ENCODE measurements at places on chromosomes 12 and 14.

DNA sequence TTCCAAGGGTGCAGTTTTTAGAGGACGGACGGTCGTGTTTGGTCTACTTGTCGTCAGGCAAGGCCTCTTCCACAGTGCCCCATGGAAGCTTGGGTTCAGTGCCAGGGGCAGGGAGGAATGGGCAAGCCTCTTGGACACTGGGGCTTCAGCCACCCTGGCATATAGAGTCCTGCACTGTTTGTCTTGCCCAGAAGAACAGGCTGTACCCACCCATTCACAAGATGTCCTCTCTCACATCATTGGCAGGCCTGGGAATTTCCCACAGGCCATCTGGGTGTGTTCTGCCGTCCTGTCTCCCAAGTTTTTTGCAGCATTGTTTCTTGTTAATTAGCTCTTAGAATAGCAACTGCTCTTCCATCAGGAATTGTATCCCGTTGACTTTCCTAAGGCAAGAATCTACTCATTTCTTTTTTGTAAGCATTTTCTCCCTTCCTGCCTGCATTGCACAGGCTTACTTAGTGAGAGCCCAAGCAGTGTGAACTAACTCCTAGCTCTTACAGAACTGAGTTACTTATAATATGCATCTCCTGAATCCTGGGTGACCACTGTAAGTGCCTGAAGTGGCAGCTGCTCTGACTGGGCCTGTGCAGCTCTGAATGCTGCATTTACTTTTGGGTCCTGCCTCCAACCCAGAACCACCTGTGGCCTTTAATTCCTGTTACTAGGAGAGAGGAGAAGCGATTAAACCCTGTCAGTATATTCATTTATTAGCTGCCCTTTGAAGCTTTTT is 149.4 kb upstream of the HIF1A start:
- no peak for DNase-seq

DNA sequence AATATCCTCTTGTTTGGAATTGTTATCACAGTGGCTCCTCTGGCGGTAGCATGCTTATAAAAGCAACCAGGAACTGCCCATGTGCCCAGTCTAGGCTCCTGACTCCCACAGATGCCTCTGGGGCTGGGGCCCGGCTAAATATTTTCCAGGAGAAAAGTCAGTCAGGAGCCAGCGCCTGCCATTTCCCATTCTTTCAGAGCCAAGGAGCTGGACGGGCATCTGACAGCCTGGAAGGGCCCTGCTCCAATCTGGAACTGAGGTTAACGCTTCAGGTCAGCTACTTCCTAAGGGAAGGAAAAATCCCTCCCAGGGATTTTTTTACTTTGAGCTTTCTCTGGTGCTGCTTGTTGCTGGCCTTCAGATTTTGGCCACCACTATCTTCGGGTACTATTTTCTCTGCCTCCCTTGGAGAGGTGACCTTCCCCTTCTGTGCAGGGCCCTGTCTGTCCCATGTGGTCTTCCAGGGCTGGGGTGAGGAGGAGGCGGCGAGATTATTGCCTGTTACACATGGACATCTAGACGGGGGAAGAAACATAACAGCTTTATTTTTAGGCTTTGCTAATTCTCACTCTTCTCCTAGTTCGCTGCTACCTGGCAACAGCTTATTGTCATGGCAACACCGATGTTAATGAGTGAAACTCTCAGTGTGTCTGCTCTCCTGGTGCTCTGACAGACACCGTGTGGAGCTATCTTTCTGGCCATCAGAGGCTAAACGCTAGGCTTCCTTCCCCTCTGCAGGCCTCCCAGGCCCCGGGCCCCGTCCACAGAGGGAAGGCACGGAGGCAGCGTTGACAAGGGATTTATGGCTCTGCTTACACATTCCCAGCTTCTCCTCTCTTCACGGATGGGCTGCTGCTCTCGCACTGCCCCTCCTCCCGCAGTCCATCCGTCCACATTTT is 160.4 kb downstream of the CACNA1C start:
- DNase-seq, result no peak

- no peak for DNase-seq
Measured at GRCh38 chr12:41920355-41920754, 224.3 kb downstream of the GXYLT1 start.

DNA sequence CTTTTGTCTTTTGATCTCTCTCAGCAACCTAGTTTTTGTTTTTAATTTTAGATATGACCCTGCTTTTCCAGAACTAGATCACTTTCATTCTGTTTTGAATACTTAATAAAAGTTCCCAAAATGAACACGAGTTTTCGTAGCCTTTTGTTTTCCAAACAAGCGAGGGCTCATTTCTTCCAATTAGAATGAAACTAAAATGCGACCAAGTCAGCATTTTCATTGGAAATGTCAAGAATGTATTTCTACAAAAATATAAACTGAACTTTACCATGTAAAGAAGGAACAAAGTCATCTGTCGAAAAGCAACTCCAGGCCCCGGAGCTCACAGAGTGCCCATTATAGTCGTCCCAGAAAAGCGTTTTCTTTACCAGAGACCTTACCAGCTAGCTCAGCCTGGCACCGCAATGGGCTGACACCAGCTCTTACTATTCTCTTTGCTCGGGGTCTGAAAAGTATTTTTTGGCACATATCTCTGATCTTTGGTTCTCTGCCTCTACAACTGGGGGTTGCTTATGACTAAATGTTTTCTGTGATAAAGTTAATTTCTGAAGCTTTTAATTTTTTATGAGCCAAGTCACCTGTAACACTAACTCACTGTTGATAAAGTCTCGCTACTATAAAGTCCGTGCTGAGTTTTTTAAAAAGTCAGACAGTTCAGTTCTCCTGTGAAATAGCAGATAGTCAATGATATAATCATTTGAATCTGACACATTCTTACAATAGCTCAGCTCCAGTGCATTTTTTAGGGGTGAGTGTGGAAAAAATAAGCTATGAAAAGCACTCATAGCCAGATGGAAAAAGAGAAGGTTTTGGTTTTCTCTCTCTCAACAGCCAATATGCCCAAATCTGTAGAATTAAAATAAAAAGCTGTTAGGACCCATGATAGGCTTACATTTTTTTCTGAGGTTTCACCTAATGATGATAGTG is 43.4 kb downstream of the SAMD4A start:
- no peak for DNase-seq

- peak; percentile 71 for DNase-seq
Measured at GRCh38 chr12:92145481-92145730, 240 bp downstream of the BTG1 start.

DNA sequence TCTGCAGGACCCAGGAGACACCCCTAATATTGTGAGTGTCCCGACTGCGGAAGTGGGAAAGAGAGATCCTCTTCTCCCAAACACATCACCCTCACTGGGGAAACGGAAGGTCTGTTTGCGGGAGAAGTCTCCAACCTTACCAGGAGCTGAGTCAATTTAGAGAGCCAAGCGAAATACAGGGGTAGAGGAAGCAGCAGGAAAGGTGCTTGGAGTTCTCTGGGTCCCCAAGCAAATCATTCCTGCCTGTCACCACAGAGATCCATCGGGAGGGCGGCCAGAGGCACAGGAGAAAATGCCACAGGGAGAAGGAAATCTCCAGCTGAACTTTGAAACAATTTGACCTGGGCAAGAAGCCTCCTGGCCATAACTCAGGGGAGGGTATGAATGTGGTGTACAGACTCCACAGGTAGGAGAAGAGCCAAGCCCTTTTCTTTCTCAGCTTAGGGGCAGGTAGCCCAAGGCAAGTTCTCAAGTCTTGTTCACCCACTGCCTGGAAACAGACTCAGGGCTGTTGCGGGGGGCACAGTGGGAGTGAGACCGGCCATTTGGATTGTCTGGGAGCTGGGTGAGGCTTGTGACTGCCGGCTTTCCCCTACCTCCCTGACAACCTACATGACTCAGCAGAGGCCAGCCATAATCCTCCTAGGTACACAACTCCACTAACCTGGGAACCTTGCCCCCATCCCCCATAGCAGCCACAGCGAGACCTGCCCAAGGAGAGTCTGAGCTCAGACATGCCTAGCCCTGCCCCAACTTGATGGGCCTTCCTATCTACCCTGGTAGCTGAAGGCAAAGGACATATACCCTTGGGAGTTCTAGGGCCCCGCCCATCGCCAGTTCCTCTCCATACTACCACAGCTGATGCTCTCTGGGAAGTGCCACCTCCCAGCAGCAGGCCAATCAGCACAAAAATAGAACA is 211.9 kb upstream of the ARHGAP5 start:
- no peak for DNase-seq

DNA sequence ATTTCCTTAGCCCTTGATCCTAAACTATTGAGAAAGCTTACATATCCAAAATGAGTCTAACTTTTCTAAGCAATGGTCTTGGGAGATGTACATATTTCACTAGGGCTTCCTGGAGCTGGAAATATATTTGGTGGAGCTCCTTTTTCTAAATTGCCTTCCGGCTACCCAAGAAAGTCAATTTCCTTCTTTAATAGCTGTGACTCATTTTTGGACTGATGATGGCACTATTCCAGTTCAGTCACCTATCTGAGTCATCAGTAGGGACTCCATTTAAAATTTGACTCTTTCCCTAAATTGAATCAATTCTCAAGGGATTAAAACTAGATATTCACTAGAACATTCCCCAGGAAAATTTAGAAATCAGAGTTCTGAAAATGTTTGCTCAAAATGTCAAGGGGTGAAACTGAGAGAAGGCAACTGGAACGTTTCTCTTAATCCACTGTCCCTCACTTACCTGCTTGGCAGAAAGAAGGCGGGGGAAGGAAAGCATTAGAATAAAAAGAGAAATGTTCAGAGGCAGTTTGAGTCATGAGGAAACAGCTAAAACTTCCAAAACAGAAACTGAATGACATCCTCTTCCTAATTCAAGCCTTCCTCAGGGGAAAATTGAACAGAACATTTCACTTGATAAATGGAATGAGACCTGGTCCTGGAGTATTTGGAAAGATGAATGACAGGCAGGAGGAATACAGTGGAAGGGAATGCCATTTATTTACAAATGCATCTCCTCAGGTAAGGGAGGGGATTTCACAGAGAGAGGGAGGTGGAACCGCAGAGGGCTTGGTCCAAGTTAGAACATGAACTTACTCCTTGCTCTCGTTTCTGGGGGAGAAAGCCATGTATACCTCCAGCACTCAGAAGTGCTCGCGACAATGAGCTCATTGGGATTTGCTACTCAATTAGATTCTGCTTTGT is 91.2 kb downstream of the RGS6 start:
- no peak for DNase-seq

DNA sequence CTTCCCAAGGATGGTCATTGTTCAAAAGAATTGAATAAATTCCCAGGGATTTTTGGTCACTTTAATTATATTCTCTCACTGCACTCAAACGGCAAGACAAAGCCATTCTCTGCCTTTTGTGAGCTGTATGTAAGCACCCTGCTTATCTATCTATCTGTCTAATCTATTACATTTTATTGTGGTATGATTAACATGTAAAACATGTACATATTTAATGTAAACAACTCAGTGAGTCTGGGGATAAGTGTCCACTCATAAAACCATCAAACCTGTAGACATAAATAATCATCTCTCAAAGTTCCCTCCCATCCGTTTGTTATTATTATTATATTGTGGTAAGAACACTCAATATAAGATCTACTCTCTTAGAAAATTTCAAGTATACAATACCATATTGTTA is 167.1 kb downstream of the CAND1 start:
- DNase-seq, result no peak

DNA sequence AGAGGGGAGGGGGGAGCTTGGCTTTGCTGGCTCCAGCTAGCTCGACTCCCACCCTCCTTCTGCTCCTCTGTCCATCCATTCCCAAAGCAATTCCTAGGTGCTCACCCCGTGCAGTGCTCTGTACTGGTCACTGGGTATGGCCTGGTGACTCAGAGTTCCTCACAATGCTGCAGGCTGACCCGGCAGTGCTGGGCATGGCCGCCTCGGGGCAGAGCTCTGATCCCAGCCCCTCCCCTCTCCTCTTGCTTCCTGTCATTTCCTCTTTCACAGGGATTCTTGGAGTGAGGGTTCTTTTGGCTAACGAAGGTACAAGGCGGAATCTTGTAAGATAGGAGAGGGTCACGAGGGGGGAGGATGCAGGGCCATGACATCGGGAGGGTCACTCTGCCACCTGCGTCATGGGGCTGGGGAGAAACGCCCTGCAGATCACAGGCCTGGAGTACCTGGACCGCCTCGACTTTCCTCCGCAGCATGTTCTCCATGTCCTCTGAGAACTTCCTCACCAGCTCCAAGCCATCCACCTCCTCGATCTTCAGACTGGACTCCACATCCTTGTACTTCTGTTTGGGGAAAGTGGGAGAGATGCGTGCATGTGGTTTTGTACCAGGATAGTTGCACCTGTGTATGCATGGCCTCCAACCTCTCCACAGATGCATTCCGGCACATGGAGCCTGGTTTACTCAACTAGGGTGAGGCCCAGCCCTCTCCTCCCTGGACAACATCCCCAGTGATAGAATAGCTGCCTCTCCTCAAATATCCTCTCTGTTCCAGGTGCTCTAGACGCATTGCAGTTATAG is 5.7 kb downstream of the CACNA2D4 start:
- DNase-seq, result no peak

GRCh38 chr12:48716168-48716492 is 377 bp downstream of the CCNT1 start:
- DNase-seq, result no peak

- DNase-seq, result no peak
Measured at GRCh38 chr12:52169886-52170285, 21.9 kb downstream of the KRT80 start.

DNA sequence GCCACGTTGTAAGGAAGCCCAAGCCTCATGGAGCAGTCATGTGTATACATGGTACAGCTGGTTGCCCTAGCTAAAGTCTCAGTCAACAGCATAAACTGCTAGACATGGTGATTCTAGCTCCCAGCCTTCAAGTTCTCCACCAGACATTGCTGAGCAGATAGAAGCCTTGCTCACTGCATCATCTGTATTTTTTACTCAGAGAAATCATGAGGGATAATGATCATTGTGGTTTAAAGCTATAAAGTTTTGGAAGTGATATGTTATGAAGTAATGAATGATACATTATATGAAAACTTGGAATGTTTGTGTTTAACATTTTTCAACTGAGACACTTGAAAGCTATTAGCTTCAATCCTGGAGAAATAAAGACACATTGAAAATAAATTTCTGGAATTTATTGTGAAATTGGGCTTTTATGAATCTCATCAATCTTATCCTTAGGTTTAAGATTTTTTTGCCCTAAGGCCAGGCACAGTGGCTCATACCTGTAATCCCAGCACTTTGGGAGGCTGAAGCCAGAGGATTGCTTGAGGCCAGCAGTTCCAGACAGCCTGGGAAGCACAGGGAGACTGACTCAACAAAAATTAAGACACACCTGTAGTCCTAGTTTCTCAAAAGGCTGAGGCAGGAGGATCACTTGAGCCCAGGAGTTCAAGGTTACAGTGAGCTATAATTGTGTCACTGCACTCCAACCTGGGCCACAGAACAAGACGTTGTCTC is 5.6 kb upstream of the NFATC4 start:
- no peak for DNase-seq

DNA sequence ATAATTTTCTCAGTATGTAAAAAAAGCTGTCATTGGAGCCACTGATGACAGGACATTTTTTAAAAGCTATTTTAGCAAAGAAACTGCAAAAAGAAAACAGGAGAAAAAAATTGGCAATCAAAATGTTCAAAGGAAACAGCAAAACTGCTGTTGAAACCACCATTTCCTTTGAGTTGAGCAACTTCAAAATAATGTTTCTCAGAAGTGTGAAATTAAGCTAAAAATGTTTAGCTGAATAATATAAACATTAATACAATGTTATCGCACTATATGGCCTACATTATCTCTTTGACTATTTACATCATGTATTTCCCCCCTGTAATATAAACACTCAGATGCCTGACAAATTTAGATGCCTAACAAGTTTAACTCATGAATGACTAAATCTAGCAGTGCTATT is 23.4 kb upstream of the GLIPR1 start:
- no peak for DNase-seq
